ENCODE measurements at places on chromosomes 6 and 20.

- DNase-seq, result no peak
Measured at GRCh38 chr6:169639653-169640278, 62.1 kb downstream of the WDR27 start.

- no peak for DNase-seq
Measured at GRCh38 chr20:53773792-53774401, 180.3 kb upstream of the ZNF217 start.

GRCh38 chr6:53892707-53893106, 97.9 kb downstream of the LRRC1 start:
- DNase-seq, result no peak

GRCh38 chr6:64227863-64228262, 592.3 kb downstream of the PHF3 start:
- DNase-seq, result no peak

DNA sequence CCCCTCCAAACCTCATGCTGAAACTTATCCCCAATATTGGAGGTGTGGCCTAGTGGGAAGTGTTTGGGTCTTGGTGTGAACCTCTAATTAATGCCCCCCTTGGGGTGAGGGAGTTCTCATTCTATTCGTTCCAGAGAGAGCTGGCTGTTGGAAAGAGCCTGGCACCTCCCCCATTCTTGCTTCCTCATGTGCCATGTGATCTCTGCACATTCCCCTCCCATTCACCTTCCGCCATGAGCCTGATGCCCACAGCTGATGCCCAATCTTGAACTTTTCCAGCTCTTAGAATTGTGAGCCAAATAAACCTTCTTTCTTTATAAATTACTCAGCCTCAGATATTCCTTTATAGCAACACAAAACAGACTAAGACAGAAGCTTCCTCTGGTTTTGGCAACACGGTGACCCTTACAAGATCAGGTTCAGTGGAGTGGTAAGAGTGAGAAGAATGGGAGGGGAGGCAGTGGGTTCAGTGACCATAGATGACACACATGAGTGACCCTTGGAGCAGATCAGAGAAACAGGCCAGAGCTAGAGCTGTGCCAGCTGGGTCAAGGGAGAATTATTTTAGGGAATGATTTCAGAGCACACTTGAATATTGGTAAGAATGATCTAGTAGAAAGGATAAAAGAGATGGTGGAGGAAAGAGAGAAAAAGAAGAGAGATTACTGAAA, 176.4 kb downstream of the LY86 start:
- DNase-seq, result no peak

DNA sequence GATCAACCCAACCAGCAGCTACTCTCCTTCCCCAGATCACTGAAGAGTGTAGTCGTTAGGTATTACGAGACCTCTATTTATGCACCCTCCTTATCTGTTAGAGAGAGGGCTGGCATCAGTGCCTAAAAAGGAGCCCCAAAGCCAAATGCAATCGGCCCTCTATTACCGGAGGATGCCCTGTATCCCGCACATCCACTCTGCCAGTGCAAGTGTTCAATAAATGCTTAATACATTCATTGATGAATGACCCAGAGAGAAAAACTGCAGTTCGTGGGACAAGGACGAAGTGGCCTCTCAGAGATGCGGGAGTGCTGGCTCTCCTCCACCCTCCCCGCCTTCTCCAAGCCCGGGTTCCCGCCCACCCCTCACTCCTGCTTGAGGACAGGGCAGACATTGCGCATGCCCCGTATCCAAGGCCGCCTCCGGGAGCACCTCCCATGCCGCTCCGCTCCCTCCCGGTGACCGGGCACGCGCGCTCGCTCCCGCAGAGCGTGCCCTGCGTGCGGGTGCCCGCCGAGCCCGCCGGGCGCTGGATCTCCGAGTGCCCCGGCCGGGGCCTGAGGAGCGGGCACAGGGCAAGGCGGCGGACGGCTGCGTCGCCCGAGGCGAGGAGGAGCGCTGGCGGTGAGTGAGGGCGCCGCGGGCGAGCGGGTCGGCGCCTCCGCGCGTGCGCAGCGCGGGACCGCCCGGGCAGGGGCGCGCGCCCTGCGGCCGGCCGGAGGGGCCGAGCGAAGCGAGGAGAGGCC, 27.2 kb upstream of the BTBD3 start:
- DNase-seq, result peak; percentile 89

GRCh38 chr20:41134362-41135186, 2.8 kb upstream of the PLCG1 start:
- no peak for DNase-seq

- DNase-seq, result no peak
Measured at GRCh38 chr20:59705651-59706399, 101.5 kb downstream of the PHACTR3 start.

GRCh38 chr6:144066255-144066654, 29.1 kb downstream of the SF3B5 start:
- no peak for DNase-seq

DNA sequence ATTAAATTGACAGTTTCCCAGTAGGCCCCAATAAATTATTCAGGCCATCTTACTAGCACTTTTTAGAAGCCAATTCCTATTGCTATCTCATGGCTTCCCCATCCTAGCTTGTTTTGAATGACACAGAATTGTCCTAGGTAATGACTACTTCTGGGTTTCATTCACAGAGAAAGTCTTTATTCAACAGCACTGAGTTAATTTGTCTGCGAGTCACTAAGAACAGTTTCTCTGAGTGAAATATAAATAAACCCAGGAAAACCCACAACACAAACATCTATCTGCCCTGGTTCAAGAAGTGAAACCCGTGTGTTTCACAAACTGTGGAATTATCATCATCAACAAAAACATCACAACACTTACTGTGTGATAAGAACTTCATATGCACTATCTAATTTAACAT, 1366.8 kb downstream of the EPHA7 start:
- no peak for DNase-seq

DNA sequence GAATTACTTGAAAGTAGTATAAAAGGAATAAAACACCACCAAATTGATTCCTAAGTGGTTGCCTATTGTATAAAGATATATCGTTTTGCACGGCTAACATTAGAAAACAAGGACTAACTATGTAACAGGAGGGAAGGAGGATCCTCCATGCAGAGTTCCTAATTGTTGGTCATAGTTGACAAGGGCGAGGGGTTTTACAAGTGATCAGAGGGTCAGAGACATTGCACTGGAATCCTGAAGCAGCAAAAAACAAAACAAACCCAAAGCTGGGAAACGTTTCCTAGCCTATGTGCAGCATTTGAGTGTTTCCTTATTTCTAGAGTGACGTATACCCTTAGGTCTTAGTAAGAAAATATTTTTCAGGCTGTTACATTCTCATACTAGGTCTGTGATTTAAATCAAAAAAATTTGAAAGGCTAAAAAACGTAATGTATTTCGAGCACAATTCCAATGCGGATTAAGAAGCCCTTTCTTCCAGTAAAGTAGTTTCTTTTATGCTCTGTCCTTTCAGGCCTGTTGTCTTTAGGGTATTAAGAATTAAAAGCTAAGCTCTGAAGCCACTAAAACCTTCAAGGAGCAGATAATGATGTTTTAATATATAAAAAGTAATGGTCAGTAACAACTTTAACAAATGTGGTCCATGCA, 373.8 kb upstream of the MMS22L start:
- no peak for DNase-seq

DNA sequence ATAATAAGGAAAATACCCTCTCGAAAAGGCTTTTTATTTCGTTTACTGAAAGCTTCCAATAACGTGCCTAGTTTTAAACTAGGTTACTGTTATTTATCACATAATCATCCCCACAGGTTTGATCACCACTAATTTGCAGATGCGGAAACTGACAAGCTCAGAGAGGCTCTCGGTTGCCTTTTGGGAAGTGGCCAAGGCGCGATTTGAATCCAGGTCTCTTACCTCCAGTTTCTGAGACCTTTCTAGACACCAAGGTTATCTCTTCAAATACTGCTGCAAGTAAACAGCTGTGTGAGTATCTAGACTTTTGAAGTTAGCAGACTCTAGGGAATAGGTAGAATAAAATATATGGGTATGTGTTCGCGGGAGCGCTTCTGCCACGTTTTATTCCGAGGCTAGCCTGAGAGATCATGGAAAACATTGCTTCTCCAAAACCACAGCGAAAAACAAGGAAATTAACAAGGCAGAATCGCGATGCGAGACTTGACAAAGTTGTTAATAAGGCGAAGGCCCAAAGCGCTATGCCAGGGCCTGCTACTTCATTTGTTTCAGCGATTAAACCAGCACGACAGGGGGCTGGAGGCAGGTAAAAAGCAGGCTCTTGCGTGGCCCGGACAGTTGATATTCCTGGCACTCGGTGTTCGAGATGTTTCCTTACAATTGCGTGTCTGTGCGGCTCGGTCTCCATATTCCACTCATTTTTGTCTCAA, 1.8 kb upstream of the JARID2 start:
- no peak for DNase-seq

DNA sequence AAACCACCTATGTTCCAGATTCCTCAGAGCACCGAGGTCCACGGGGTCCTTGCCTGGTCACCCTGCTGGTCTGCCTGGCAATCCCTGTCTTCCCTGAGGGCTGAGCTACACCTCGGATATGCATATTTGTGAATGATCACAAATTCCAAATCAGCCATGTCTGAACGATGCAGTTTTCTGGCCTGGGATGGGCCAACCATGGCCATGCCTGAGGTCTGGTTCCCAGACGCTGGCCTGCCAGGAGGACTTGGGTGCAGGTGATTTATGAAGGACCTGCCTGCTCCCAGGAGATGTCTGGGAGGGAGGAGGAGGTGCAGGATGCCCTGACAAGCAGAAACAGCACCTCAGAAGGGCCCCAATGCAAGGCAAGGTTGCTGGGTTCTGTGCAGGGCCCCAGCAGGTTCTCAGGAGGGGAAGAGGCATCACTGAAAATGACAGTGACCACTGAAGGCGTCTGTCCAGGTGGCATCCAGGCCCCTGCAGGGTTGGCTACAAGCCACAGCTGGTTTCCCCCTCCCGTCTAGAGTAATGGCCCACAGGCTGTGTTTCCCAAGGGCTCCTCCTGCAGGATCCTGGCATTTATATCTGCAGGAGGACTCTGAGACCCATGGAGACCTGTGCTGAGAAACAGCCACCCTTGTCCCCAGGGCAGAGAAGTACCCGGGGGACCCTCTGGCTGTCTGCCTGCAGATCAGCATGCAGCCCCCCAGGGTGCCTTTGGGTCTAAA, 205.3 kb downstream of the TAF4 start:
- no peak for DNase-seq

DNA sequence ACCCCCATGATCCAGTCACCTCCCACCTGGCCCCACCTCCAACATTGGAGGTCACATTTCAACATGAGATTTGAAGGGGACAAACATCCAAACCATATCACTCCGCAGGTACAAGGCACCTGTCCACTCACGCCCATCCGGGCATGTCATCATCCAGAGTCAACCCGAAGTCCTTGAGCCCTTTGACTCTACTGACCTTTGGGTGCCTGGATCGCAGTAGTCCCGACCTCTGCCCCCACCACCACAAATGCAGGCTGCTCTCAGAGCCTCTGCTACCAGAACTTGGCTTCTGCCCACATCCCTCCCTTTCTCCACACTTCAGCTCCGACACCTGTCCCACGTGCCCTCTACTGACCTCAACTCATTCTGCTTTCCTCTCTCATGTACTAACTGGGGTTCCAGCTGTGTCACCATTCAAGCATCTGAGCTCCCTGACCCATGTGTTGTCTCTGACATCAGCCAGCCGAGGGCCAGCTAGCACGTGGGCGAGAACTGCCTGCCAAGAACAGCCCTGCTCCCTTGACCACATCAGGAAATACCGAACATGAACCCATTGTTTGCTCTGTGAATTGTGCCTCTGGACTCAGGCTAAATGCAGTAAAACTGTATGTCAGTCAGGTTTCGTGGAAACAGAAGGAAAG, 498.3 kb upstream of the SULF2 start:
- no peak for DNase-seq

- DNase-seq, result no peak
Measured at GRCh38 chr6:4979426-4979825, 24.4 kb downstream of the RPP40 start.

- DNase-seq, result no peak
Measured at GRCh38 chr6:16657768-16658167, 103.5 kb downstream of the ATXN1 start.

- DNase-seq, result no peak
Measured at GRCh38 chr20:1779567-1779966, 115.6 kb upstream of the SIRPA start.

DNA sequence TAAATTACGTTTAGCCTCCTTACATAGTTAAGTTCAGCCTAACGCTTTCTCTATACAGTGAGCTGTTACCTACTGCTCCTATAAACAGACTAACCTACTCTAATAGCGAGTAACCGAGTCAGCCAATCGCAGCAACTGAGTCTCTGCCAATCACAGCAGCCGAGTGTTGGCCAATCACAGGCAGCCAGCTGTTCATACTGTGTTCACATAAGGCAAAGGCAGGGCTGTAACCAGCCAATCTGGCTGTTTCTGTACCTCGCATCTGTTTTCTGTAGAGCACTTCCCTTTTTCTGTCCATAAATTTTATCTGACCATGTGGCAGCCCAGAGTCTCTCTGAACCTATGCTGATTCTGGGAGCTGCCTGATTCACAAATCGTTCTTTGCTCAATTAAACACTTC, 263.9 kb upstream of the JARID2 start:
- DNase-seq, result no peak

DNA sequence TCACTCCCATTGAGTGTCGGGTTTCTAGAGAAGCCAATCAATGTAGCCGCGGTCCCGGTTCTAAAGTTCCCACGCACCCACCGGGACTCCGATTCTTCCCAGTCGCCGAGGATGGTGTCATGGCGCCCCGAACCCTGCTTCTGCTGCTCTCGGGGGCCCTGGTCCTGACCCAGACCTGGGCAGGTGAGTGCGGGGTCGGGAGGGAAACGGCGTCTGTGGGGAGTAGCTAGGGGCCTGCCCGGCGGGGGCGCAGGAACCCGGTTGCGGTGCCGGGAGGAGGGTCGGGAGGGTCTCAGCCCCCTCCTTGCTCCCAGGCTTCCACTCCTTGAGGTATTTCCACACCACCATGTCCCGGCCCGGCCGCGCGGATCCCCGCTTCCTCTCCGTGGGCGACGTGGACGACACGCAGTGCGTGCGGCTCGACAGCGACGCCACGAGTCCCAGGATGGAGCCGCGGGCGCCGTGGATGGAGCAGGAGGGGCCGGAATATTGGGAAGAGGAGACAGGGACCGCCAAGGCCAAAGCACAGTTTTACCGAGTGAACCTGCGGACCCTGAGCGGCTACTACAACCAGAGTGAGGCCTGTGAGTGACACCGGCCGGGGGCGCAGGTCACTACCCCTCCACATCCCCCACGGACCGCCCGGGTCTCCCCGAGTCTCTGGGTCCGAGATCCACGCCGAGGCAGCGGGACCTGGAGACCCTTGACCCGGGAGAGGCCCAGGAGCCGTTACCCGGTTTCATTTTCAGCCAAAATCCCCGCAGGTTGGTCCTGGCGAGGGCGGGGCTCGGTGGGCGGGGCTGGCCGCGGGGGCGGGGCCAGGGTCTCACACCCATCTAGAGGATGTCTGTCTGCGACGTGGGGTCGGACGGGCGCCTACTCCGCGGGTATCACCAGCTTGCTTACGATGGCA, 35.2 kb upstream of the HLA-G start:
- DNase-seq, result no peak

- DNase-seq, result no peak
Measured at GRCh38 chr6:83155794-83156193, 37.3 kb downstream of the PGM3 start.
